ENCODE measurements at places on chromosomes 5 and 9.
A peak's percentile ranks its signal among the peaks of the same experiment; 100 is the strongest.

DNA sequence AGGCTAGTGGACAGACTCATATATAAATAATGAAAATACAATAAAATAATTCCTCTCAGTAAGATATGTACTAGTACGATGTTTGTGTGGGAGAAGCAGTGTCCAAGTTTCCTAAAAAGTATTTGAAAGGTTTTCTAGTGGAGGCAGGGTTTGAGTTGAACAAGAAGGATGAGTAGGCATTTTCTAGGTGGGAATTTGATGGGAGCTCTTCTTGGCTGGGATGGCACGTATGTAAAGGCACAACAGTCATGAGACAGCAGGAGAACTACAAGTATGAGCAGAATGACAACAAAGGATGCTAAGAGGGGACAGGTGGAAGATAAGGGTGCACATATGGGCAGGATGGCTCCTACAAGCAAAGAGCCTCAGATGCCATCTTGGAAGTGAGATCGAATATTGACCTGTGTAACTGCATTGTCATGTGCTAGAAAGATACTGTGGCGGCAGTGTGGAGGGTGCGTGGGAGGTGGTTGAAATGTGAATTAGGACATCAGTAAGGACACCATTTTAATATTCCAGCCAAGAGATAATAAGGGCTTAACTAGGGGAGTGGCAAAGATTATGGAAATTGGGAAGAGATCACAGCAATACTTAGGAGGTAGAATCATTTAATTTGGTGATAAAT is 135.8 kb downstream of the RPS23 start:
- peak; percentile 73 for DNase-seq

GRCh38 chr9:113511047-113511521 is 47.6 kb downstream of the RGS3 start:
- DNase-seq = no peak

GRCh38 chr9:69379270-69379982 is 54.4 kb downstream of the ENTREP1 start:
- DNase-seq = no peak

DNA sequence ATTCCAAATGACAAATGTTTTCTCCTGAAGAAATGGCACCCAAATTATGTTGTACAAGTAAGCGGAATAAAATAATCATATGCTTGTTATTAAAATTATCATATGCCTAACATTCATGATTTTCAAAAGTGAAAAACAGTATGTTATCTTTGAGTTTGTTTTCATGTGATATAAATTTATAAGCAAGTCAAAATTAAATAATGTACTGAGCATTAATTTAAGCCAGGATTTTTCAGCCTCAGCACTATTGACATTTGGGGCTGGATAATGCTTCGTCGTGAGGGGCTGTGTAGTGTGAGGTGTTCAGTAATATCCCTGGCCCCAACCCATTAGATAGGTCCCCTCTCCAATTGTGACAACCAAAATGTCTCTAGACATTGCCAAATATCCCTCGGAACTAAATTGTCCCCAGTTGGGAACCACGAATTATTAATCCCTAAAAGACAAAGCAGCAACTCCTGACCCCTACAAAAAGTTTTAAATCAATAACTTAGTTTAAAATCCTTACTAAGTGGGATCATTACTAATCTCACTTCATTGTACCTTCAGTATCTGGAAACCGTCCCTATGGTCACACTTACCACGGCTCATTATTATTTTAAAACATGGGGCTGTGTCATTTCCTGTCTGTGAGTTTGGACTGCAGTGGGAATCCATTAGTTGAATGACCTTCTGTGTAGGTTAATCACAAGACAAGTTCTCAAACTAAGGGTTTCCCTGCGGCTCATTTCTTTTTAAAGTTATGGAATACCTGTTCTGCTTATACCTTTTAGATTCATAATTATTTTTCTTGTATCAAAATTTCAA is 1.3 kb upstream of the NNT start:
- no peak for DNase-seq

DNA sequence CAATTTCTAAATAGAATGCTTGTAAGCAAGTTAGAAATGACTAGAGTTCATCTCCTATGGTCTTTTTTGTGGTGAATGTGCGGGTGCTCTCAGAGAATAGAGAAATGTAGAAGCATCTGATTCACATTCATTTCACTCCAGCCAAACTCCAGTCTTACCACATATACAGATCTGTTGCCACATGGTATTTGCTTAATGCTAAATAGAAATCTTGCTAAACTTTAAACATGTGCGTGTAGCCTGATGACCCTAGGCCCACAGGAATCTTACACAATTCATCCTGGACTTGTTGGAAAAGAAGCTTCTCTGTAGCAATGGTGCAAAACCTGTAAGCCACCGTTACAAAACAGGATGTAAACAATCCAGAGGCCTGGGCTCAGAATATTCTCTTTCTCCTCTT is 135.2 kb downstream of the PCSK1 start:
- DNase-seq = no peak

DNA sequence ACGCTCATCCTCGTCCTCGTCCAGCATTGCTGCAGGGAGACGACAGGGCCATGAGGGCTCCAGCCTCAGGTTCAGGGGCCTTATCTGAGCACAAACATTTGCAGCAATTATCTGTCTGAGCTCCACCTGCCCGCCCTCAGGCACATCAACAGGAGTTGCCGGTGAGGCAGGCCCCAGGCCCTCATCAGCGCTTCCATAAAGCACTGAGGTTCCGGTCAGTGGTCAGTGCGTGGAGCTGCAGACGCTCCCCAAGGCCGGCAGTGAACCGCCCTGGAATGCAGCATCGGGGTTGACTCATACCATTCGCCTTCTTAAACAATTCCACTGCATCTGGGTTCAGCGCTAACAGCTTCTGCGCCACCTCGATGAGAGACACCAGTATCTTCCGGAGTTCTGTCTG is 15.2 kb downstream of the UBAC1 start:
- no peak for DNase-seq

DNA sequence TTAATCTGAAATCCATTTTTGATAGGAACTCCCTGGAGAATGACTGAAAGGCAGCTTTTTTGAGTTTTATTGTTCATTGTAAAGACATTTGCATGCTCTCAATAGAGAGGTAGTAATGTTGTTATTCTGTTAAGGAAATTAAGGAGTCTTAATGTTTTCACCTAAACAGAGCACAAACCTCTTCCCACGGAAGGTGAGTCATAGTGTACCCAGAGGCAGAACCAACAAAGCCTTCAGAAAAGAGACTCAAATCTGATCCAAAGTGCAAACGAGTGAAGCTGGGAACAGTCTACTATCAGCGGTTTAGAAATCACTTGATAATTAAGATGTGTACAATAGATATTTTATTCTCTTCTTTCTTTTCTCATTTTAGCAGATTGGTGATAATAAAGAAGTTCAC is 470.5 kb downstream of the PLK2 start:
- no peak for DNase-seq

GRCh38 chr5:36744773-36745589 is 131.6 kb upstream of the NIPBL start:
- peak; percentile 90 for DNase-seq

DNA sequence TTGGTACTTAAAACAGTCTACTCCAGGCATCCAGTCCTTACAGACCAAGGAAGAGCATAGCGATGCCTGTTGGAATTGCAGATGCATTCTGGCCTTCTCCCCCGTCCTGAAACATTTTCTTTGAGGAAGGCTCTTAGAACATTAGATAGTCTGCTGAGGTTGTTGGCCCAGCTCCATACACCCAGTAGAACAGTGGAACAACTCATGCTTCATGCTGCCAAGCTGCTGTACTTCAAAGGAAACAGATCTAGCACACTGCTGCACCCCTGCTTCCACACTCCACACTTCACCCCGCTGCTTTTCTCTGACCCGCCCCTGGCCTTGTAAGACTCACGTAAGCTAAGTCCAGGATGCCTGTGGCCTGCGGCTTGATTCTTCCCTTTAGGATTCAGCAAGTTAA is 33.4 kb upstream of the NCS1 start:
- no peak for DNase-seq

- no peak for DNase-seq
Measured at GRCh38 chr9:33227741-33228140, 12.2 kb upstream of the SPINK4 start.

- no peak for DNase-seq
Measured at GRCh38 chr5:132487841-132488555, 2.6 kb downstream of the IRF1 start.

DNA sequence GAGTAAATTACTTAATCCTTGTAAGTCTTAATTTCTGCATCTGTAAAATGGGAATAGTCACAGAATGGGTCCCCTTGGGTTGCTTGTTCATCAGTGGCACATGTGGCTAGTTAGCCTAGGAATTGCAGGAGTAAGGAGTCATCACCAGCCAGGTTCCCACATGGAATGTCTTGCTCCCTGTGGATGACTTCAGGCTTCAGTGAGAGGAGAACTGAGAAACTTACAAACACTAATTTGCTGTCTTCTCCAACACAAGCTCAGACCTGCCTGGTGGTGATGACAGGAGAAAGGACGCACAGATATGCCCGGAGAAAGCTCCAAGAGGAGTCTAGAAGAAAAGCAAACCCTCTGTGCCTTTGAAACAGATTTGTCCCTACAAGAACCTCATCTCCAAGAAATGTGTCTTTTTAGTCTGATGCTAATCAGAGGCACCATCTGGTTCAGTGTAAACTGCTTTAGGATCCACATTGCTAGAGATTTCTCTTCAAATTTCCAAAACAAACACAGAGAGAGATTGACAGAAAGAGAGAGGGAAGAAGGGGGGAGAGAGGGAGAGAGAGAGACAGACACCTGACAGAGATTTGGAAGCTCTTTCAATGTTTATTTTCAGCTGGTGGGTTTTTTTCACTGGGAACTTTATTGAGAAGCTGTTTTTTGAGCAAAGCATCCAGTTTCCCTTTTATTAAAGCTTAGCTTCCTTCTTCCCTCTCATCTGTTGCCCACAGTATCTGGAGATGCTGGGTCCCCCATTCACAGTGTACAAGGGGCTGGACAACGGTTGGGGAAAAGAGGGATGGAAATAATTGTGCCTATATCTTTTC is 128.3 kb downstream of the DOCK2 start:
- peak; percentile 38 for DNase-seq

DNA sequence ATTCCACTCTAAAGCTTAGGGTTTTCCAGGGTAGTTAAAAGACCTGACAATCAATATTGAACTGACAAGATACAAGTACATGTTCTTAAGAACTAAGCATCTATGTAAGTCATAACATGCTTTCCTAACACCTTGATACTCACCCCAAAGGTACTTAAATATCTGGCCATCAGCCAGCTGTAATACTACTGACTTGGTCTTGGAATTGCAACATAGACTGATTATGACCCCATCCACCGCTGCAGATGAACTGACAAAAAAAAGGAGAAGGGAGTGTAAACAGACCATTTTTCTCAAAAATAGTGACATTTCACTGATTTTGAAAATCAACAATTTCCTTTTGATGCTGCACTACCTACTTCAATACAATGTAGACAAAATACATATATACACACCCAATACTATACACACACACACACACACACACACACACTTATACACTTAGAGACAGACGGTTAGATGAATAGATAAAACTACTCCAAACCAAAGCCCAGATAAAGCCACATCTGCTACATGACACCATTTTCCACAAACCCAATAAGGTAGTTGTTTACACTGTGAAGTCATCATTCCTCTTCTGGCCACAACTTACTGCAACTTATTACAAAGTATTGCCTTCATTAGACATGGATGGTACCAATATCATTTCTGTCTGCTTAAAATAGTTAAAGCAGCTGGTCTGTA is 30.4 kb downstream of the ELP1 start:
- no peak for DNase-seq

DNA sequence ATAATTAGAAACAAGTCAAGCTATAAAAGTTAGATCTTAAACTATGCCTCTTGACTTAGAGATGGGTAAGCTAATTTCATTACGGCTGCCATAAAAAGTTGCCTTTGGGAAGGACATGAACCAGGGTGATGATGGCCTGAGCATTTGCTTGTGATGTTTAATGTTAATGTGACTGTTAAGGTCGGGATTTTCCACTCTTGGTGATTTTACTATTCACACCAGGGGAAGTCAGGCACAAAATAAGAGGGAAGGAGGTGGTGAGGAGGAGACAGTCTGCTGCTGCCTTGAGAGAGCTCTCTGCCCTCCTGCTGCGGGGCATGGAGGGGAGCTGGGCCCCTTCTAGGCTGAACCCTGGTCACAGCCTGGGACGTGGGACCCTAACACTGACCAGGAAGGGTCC is 34.4 kb downstream of the AHRR start:
- no peak for DNase-seq

GRCh38 chr5:37839407-37840052 is at the start of gene GDNF:
GDNF (minus strand) TSS chr5:37840041; CDS start chr5:37834796, 5,245 bp downstream.
- peak; percentile 81 for DNase-seq

DNA sequence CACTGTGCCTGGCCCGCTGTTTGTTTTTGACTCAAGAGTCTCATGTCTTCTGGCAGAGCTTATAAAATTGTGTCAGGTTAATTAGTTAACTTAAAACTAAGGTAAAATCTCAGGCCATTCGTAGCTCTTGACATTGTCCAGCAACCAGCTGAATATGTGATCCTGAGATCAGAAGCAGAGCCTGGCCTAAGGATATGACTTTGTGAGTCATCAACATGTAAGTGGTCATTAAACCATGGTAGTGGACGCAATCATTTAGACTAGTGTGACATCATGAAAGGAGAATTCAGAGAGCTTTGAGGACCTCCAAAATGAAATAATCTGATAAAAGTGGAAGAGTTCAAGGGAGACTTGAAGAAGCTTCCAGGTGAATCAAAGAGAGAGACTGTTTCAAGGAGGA is 23.3 kb downstream of the SPZ1 start:
- DNase-seq = no peak

DNA sequence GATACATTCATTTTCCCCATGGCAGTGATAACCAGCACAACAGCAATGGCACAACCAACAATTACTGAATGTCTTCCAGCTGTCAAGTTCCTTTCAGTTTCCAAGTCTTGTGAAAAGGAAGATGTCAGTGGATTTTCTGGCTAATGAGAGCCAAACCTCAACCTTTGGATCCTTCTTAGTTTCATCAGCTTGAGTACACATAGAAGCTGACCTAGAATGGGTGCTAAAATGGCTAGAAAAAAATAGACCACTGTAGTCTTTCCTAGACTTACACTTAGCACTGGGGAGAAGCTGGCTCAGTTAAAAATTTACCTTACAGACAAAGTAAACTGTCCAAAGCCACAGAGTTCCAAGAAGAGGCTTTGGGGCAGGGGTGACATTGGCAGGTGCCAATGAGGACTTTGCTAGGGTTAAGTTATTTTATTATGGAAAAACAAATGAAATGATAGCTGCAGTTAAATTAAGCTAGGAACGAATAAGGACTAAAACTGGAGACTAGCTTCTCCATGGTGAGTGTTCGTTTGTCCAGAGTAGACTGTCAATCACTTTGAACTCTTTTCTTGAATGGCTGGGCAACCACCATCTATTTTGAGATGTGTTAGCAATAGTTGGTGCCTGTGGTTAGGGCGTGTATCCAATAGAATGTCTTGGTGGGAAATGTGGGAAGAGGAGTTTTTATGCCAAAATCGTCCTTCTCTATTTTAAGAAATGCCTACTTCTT is 25.9 kb upstream of the TXN start:
- no peak for DNase-seq

- DNase-seq = no peak
Measured at GRCh38 chr5:100800562-100800961, 102.5 kb downstream of the ST8SIA4 start.

GRCh38 chr5:139655727-139656271 is 7.7 kb downstream of the CXXC5 start:
- no peak for DNase-seq
